ENCODE measurements at places on chromosomes 7 and 10.

- no peak for DNase-seq
Observed at GRCh38 chr7:33775790-33776189, 129.5 kb upstream of the BMPER start.

- DNase-seq = no peak
Observed at GRCh38 chr10:10702211-10702610, 315.5 kb upstream of the CELF2 start.

DNA sequence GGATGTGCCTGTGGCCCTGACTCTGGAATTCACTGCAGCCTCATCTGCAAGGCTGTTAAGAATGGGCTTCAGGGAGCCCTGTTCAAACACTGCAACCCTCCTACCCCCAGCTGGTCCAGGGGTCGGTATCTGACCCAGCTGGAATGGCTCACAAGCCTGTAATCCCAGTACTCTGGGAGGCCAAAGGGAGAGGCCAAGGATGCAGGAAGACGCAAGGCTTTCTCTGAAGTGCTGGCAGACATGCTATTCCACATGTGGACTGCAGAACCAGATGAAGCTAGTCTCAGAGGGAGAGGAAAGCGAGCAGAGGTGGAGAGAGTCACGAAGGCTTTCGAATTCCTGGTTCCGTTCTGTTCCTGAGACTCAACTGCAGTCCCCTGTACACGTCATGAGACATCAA, 45.0 kb downstream of the ESYT2 start:
- DNase-seq = no peak

DNA sequence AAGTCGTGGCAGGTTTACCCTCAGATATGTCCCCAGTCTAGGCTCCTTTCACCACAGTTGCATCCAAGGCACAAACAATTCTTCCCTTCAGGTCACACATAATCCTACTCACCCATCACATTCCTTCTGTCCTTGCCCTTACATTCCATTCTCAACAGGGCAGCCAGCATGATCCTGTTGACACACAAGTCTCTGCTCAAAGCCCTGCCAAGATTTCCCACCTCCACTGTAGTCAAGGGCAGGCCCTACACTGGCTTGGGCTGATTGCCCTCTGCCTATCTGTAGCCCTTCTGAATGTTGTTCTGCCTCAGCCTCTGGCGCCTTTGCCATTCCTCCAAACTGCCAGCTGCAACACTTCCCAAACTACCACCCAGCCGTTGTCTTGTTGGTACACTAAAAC, 187.9 kb upstream of the AKR1E2 start:
- no peak for DNase-seq

- no peak for DNase-seq
Observed at GRCh38 chr7:159097661-159098423, 46.8 kb downstream of the VIPR2 start.
